Skeletal muscle cell (primary cell): ENCODE measurements at places on chromosomes 12 and 14.

DNA sequence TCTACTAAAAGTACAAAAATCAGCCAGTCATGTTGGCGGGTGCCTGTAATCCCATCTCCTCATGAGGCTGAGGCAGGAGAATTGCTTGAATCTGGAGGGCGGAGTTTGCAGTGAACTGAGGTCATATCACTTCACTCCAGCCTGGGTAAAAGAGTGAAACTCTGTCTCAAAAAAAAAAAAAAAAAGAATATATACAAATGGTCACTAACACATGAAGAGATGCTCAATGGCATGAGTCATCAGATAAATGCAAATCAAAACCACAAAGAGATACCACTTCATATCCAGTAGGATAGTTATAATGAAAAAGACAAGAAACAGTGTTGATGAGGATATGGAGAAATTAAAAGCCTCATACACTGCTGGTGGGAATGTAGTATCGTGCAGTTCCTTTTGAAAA, 33.6 kb upstream of the METAP2 start:
- DNase-seq = no peak

DNA sequence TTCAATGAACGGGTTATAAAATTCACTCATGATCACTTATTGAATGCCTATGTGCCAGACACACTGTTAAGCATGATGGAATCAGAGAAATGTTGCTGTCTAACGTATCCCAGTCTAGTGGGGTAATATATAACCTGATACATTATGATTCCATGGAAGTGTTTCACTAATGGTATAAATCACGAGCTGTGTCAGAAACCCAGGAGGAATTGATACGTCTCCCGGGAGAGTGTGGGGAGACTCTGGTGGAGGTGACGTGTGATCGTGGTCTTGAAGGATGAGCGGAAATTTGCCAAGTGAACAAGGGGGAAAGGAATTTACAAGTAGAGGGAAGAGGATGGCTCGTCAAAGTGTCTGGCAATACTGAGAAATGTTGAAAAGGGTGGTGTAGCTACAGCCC, 26.5 kb downstream of the MANSC1 start:
- no peak for DNase-seq

GRCh38 chr14:106304271-106304670, 777.9 kb downstream of the TMEM121 start:
- DNase-seq = no peak

GRCh38 chr14:61193476-61193875, 87.7 kb downstream of the TMEM30B start:
- no peak for DNase-seq

- no peak for DNase-seq
Observed at GRCh38 chr12:1434296-1434955, 160.0 kb downstream of the FBXL14 start.

DNA sequence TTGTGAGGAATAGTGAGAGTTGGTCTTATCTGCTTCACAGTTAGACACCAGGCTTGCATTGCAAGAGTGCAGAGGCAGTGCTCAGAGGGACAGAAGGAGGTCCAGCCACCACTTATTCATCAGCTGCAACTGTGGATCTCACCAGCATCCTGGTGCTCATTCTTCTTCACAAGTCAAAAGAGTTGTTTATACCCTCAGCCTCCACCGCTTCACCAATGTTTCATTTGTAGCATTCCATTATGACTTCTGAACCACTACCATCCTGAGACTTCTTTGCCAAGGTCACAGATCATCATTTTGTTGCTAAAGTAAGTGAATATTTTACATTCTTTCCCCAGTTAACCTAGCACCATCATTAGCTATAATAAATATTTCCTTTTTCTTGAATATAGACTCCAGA, 230.5 kb upstream of the KITLG start:
- DNase-seq = no peak

GRCh38 chr14:105333020-105333490, 18.5 kb downstream of the PACS2 start:
- DNase-seq = no peak

GRCh38 chr14:61222388-61222787, 58.8 kb downstream of the TMEM30B start:
- DNase-seq = no peak

- peak; percentile 21 for DNase-seq
Observed at GRCh38 chr12:41531147-41531829, 343.2 kb downstream of the PDZRN4 start.

DNA sequence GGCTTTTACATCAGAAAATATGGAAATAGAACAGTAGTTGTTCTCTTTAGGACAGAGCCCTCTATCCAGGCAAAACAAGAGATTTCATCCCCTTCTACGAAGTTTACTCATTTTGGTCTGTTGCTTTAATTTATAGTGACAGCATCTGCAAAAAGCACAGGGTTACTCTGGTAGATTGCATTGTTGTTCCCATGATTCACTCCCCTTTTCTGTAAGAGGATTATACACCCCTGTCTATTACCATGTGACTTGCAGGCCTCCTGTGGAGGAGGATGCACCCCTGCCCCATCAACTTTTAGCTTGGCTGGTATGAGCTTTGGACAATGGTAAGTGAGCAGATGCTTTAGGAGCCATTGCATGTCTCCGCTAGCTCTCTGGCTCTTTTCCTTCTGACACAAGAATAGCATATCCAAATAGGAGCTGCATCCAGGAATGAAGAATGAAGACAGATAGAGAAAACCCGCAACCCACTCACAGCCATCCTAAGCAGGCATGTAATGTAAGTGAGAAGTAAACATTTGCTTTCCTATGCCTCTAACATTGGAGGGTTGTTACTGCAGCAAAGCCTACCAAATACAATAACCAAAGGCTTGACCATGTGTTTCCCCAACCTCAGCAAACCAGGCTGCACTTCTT, 304.2 kb downstream of the AKAP6 start:
- no peak for DNase-seq

- peak; percentile 72 for DNase-seq
Observed at GRCh38 chr12:46160101-46160980, 108.5 kb downstream of the SLC38A1 start.

- DNase-seq = no peak
Observed at GRCh38 chr14:90518941-90519256, 122.1 kb downstream of the CALM1 start.

DNA sequence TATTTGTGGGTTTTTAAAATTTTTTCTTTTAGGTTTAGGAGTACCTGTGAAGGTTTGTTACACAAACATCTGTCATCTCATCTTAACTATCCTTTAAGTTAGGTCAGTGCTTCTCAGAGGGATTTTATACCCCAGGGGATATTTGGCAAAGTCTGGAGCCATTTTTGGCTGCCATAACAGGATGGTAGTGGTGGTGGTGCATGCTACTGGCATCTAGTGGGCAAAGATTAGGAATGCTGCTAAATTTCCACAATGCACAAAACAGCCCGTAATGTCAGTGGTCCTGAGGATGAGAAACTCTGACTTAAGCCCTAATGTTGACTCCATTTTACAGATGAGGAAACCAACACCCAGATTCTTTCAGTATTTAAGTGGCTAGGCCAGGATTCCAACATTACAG, 85.2 kb upstream of the MYF6 start:
- no peak for DNase-seq

GRCh38 chr12:40152783-40153383, 47.0 kb upstream of the SLC2A13 start:
- DNase-seq = no peak

- DNase-seq = no peak
Observed at GRCh38 chr12:110637869-110638441, 24.0 kb downstream of the TCTN1 start.

GRCh38 chr12:89863493-89863938, 154.9 kb upstream of the ATP2B1 start:
- DNase-seq = no peak

GRCh38 chr14:55256586-55256985, 14.6 kb upstream of the FBXO34 start:
- DNase-seq = no peak

DNA sequence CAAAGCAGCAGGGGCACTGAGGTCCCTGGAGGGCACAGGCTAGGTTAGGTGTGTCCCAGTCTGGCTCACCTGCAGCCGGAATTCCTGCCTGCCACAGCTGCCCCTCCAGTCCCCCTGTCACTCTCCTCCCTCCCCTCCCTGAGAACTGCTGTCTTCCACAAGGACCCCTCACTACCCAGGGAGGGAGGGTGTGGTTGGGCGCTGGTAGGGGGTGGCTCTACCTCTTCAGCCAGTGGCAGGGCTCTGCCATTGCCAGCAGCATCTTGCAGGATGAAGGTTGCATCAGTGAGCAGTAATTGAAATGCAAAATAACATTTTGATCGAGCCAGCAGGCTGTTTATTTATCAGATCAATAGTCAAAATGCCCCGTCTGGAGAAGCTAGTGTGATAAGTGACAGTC, 45.7 kb downstream of the ESRRB start:
- DNase-seq = no peak

- peak; percentile 76 for DNase-seq
Observed at GRCh38 chr14:50920482-50921230, 23.6 kb downstream of the PYGL start.

DNA sequence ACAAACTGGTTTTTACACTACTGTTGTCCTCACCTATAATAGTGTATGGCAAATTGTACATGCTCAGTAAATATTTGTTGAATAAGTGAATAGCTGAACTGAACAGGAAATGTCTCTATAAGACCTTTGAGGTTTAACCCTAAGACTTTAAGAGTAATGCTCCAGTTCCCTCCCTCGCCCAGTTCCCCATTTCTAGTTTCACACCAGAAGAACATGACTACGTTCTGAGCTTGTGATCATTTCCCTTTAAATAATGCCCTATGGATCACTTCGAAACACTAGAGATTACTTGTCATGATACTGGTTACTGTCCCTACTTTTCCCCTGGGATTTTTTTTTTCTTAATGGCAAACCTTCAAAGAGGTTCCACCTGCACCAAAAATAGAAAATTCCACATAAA, 69.3 kb downstream of the PRKD1 start:
- DNase-seq = no peak

GRCh38 chr14:58297412-58297761, 968 bp upstream of the ARID4A start:
- no peak for DNase-seq

DNA sequence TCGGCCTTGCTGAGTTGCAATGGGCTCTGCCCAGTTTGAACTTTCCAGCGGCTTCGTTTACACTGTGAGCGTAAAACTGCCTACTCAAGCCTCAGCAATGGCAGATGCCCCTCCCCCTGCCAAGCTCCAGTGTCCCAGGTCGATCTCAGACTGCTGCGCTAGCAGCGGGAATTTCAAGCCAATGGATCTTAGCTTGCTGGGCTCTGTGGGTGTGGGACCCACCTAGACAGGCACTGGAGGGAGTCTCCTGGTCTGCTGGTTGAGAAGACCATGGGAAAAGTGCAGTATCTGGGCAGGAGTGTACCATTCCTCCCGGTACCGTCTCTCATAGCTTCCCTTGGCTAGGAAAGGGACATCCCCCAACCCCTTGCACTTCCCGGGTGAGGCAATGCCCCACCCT, 88.2 kb downstream of the KLHL28 start:
- DNase-seq = no peak

DNA sequence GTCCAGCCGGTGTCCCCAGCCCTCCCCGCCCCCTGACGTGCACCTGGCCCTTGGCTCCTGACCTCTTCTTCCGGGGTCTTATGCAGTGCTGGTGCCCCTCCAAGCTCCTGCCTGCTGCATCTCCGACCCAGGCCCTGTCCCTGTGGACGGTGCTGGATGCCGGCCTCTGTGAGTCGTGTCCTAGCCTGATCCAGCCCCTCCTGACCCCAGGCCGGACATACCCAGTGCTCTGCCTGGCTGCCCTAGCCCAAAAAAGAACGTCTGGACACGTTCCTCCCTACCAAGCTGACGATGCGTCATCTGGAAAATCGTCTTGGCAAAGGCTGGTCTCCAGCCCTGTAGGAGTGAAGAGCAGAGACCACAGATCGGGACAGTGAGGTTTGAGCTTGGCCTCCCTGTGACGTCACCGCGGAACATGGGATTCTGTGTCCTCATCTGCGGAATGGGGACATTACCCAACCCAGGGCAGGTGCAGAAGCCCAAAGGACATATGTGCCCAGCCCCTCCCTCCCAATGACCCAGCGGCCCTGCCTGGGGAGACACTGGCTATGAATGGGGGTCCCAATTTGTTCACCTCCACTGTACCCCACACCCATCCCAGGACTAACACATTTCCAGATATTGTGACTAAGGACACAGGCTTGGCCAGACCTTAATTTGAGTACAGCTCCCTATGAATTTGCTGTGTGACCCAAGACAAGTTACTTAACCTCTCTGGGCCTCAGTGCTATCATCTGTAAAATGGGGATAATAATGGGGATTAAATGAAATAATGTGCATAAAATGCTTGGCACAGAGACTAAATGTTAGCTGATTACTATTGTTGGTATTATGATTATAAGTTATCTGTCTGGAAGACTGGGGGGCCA, 51.0 kb upstream of the BCL11B start:
- DNase-seq = no peak

GRCh38 chr14:20499881-20500280, 5.5 kb upstream of the RNASE10 start:
- no peak for DNase-seq

DNA sequence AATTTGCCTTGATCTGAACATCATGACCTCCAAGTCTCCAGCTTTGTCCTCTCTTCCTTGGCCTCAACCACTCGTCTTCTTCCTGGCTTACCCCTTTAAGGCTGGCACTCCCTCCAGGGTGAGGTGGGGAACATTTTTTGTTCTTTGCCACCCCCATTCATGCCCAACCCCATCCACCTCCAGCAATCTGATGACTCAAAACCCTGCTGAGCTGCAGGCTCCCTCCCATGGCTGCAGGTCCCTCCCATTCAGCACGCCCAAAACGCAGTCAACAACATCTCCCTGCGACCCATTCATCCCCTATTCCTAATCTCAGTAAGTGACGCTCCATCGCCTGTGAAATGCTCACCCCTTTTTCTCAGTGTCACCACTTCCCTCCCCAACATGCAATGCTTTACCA, 138.8 kb upstream of the PRMT8 start:
- DNase-seq = no peak

- peak; percentile 0 for DNase-seq
Observed at GRCh38 chr12:69779928-69780327, 41.3 kb downstream of the RAB3IP start.

DNA sequence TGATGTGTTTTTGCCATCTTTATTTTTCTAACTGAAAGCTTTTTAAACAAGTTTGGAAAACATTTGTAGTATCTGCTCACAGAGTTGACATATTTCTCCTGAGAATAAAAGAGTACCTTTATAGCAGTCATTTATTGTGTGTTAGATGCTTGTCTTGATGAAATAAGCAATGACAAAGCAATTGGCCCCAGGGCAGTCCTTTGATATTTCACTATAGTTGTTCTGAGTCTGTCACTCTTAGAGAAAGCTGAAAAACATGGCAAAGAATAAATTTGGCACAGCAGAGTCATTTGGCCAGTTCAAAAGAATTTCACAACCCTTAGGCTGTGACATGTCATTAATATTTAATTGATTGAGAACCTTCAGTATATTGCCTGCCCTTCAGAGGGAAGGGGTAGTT, 166.2 kb downstream of the PTPRO start:
- DNase-seq = no peak

- no peak for DNase-seq
Observed at GRCh38 chr14:68796418-68797101, 3.7 kb upstream of the ZFP36L1 start.

GRCh38 chr12:130192642-130193345, 30.5 kb downstream of the FZD10 start:
- no peak for DNase-seq

- DNase-seq = no peak
Observed at GRCh38 chr14:61706096-61706690, 10.9 kb downstream of the HIF1A start.
